ENCODE measurements at places on chromosomes 1 and 21.

DNA sequence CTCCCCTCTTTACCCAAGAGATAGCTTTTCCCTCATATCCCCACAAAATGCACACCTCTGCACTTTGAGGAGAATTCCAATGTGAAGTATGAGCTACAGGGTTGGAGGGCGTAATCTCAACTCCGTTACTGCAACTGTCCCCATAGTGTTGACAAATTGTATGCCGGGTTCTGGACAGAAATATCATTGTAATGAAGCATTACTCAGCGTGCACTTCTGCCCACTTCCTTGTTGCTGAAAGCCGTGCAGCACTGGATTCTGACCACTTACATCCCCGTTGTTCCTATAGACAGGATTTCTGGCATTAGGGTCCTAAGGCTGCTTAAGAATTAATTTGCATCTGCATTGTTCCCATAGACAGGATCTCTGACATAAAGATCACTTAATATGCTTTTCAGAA is 205.6 kb downstream of the RHOU start:
- no peak for DNase-seq

DNA sequence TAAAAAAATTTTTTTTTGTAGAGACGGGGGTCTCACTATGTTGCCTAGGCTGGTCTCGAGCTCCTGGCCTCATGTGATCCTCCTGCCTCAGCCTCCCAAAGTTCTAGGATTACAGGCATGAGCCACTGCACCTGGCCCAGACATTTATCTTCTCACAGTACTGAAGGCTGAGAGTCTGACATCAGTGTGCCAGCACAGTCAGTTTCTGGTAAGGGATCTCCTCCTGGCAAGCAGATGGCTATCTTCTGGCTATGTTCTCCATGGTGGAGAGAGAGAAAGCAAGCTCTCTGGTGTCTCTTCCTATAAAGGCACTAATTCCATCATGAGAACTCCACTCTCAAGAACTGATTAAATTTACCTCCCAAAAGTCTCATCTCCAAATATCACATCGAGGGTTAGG is 57.8 kb upstream of the C1orf185 start:
- no peak for DNase-seq

- no peak for DNase-seq
Measured at GRCh38 chr1:228865627-228866330, 130.5 kb downstream of the RHOU start.

DNA sequence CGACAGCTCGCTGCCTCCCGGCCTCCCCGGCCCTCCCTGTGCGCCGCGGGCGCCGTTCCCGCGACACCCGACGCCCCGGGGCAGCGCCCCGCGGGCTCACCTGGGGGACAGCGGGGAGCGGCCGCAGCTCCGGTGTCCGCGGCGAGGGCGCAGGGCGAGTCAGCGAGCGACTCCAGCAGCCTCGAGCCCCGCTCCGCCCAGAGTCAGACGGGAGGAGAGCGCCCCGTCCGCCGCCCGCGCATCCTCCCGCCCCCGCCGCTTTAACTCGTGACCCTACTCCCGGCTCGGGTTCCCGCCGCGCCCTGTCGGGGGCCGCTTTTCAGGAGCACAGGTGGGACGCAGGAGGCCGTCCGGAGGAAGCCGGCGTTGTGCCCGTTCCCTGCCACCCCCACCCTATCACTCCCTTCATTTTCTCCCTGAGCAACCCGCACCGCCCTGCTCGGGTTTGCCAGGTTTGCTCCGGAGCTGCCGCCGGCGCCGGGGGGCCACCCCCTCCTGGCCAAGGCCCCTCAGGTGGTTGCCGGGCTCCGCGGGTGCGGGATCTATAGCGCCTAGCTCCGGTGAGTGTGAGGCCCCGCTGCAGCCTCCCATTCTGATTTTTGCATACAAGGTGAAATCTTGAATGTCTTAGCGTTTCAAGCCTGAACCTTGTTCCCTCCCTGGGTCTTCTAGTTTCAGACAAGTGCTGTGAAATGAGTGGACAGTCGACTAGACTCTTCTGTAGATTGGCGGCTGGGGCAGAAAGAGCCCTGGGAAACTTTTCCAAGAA is at the start of gene MCOLN3:
MCOLN3 (minus strand) TSS at position 205 of the 769 bp plus-strand sequence. CDS start 3,140 bp downstream, outside the sequence.
- DNase-seq = no peak

GRCh38 chr1:43706598-43707189 is 642 bp upstream of the ST3GAL3 start:
- no peak for DNase-seq

Measured in hippocampal formation (tissue), 2 donors.